Astrocyte (in vitro differentiated cells and primary cell): ENCODE measurements at places on chromosomes 11 and 22.
A peak's percentile ranks its signal among the peaks of the same experiment; 100 is the strongest.

- no peak for DNase-seq
Measured at GRCh38 chr11:4839851-4840549, 9.0 kb downstream of the OR51S1 start.

- no peak for DNase-seq
Measured at GRCh38 chr11:61956191-61957020, 6.3 kb downstream of the BEST1 start.

DNA sequence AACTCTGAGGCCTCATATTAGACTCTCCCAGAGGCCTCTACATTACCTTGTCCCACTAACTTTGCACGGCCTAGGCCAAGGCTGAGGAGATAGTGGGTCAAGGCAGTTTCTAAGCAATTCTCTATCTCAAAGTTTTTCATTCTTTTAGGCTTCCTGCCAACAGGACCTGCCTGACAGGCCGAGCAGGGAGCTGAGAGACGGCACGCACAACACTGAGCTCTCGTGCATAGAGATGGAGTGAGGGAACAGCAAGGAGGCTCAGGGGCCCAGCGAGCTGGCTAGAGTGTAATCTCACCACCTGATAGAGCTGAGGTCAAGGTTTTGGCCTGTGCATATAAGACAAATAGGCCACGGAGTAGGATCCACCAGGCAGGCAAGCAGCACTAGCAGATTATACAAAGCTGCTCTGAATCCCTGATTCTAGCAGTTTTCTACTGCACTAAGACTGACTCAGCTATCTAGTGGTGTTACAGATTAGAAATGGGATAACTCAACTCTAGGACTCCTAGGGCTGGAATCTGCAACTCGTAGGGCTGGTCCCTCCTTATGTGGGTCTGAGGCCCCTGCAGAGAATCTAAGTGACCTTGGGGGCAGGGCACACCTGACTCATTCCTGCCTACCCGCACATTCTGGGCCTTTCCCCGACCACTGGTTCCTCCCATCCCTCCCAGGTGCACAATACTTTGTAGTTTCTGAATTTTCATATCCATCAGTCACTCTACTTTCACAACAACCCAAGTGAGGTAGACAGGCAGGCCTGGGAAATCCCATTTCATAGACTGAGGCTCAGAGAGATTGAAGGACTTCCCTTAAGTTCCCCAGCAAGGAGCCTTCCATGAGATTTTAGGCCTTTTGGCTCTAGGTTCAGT is 1.7 kb downstream of the CYB5R2 start:
- DNase-seq, result no peak

GRCh38 chr11:25737071-25737675 is 594.8 kb upstream of the ANO3 start:
- no peak for DNase-seq

DNA sequence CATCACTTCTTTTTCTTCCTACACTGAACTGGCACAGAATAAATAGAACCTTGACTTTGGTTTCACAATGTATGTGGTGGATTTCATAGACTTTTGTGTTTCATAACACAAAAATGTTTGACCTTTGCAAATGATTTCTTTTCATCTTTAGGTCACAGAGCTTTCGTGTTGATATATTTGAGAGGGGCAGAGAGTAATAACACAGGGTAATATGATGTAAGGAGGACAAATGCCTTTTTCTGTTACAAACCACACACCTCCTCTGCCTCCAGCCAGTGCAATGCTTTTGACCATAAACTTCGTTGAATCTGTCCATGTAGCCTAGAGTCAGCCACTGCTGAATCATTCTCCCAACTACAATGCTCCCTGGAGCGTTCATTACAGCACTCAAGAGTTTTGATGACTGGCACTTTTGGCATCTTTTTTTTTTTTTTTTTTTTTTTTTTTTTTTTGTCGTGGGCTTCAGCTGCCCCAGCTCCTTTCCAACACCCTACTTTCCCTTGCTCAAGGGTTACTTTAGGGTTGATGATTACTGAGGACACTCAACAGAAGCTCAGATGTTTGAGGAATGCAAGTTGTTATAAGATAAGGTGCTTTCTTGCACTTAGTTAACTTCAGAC is 11.4 kb upstream of the CAT start:
- peak; percentile 85 for DNase-seq

DNA sequence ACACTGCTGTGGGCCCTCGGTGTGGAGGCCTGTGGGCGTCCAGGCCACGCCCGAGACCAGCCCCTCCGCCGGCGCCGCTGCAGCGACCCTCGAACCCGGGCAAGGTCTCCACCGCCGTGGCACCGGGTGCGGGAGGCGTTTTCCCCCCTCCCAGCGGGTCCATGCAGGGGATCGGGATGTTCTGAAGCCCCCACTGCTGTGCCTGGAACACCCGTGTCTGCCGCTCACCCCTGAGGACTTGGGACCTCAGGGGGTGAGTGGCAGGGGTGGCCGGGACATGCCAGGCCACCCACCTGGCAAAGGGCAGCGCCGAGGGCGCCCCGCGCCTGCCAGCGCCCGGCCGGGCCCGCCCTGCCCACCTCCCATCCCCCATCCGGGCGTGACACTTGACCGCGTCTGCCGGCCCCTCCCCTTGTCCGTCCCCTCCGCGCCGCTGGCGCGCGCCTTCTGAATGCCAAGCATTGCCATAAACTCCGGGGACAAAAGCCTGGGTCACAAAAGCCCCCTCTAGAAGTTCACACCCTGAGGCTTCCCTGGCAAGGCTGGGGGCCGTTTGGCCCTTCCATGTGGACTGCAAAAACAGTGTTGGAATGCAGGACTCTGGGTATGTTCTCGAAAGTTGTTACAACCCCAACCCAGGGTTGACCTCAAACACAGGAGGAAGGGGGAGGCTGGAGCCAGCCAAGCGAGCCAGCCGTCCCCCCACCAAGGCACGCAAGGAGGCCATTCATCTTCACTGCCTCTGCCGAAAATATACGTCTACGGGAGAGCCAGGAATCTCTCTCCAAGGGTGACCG is 819 bp upstream of the KCNQ1OT1 start:
- DNase-seq, result no peak

DNA sequence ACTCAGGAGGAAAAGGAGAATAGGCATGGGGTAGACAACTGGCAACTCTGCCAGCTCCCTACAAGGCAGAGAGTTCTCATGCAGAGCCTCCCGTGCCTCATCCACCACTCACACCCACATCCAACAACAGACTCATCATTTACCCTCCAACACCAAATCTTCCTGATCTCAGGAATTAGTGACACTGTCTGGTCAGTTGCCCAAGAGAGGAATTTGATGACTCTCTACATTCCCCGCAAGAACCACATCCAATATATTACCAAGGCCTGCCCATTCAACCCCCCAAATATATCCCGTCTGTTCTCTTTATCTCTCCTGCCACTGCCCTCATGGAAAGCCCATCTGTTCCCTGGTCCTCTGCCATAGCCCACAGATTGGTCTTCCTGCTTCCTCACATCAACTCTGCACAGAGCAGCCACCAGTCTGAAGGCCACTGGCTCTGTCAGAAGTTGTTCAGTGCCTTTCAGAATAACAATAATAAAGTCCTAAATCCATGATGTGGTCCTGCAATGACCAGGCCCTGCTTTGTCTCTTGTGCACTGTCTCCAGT is 57.5 kb upstream of the CD82 start:
- DNase-seq, result no peak

GRCh38 chr11:106480581-106481190 is 403.2 kb downstream of the AASDHPPT start:
- DNase-seq, result peak; percentile 84
